ENCODE measurements at places on chromosomes 13 and 19.

DNA sequence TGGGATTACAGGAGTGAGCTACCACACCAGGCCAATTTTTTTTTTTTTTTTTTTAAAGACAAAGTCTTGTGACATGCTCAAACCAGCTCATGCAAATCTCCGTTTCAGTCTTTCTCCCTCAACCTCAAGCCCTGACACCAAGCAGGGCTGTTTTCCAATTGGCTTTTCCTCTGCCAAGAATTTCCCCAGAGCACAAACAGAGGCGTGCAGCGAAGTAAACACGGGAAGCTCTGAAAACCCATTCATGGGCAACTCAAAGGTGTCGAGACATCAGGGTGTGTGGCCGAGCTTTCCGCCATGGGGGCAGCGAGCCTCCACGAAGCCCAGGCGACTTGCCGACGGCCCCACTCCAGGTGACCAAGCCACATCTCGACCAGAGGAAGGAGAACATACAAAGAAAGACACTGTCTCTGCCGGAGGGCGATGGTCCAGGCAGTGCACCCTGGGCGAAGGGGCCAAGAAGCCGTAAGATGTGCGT is 70.0 kb downstream of the INSR start:
- no peak for DNase-seq

- no peak for DNase-seq
These were observed 64.9 kb upstream of the FGF14 start for GRCh38 chr13:102466610-102467190.

- no peak for DNase-seq
These were observed 213.7 kb downstream of the ZIC5 start for GRCh38 chr13:99757756-99758459.

DNA sequence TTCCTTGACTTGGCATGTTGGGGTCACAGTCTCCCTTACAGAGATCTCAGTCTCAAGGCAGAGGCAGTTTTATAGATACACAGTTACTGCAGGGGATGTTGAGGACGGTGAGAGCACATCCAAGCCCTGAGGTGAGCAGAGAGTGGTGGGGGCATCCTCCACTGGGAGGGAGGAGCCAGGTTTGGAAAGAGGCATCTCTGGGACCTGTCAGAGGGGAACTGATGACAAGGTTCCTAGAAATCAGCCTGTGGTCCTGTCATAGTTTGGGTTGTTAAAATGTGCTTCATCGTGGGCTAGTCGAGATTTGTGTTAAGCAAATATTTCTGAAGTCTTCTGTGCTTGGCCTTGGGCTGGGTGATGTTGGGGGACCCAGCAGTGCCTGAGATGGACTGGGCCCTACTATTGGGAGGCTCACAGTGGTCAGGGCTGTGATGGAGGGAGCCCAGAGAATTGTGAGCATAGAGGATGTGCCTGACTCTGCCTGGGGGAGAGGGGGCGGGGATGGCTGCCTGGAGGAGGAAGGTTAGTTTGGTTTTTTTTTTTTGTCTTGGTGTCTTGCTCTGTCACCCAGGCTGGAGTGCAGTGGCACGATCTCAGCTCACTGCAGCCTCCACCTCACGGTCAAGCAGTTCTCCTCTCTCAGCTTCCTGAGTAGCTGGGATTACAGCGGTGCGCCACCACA is 3.9 kb downstream of the SUPT5H start:
- no peak for DNase-seq

GRCh38 chr13:80237646-80238045 is 103.3 kb downstream of the SPRY2 start:
- no peak for DNase-seq
